ENCODE measurements at places on chromosomes 12 and 14. TPM values are rescaled to one million over a fixed set of nuclear protein-coding genes. Genes with fewer than 3 reads are reported as not detected.

- DNase-seq, result no peak
Observed at GRCh38 chr12:120724720-120725119, 906 bp upstream of the ACADS start.

The LALBA gene
- not detected for polyA plus RNA-seq

DNA sequence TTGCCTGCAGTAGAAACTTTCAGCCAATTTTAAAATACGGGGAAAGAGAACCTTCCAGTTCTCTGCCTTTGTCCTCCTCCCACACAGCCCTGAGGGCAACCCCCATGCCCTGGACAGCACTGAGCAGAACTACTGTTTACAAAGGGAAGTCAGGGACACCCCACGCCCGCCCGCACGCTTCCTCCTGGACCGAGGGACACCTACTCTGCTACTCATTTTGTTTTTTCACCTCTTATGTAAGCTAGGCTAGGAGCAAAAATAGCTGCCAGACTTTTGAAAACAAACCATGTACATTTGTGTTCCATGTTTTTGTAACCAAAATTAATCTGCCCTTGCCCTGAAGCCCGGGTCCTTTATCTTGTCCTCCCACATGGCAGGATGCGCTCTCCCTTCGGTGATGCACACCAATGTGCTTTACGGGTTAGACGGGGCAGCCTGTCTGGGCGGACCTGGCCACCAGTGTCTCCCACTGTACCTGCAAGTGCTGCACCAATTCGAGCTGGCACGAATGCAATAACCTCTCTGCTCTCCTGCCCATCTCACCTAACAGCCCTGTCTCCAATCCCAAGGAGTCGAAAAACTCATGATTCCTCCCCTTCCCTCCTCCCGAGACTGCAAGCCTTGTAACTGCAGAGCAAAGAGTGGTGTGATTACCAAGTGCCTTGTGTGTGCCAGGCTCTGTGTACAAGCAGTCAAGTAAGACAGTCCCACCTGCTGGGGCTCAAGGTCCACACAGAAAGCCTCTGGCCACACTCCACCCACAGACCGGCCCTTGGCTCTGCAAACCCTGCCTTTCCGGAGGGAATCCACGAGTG lies 85.2 kb downstream of the CCDC88C start:
- DNase-seq, result no peak

DNA sequence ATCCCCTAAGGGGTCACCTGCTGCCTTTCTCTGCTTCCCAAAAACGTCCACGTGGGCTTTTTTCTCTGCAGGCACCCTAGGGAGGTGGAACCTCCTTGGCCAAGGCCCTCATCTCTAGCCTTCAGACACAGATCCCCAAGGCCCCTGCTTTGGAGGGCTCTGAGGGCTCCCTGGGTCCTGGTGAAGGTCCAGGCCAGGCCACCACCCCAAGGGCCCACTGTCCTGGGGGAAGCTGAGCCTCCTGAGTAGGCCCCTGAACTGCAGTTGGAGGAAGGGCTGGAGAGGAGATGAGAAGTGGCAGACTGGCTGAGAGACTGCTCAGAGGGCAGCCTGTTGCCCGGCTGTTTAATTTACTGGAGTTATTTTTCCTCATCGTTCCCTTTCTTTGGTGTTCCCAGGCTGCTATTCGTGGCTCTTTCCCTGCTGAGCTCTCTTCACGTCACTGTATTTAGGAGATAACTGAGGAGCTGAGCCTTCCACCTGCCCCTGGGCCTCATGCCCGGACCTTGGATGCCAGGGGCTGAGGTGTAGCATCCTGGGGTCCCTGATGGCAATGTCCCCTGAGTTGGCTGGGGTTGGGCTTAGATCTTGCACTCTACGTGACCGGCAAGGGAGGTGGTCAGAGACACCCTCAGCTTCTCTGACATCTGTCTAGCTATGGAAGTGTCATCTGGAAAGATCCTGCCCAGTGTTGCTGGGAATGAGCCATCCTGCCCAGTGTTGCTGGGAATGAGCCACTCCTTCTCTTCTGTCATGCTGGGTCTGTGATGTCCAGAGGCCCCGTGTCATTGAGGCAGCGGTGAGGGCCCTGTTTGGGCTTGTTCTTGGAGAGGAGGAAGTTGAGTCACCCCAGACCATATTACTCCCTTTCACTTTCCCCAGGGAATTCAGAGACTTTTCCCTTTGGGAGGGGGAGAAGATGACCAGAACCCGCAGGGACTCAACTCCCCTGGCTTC lies 139.8 kb downstream of the TSPAN9 start:
- DNase-seq, result no peak

GRCh38 chr12:127268213-127268612 lies 998.8 kb upstream of the TMEM132C start:
- DNase-seq, result no peak

DNA sequence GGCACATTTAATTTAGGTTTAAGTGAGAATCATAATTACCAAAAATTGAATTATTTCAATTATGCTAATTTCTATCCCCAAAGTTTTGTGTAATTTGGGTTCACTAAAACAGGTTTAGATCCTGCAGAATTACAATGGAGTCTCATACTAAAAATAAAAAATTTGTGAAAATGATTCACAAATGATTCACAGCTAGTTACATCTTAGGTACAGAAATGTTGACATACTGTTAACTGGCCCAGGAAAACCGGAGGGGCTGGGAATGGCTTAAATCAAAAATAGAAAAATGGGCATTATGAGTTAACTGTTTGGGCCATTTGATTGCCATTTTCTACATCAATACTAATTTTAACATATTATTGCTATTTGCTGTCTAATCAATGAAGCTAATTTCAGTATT lies 76.1 kb downstream of the RMST start:
- DNase-seq, result no peak

- DNase-seq, result no peak
Observed at GRCh38 chr12:98421316-98421715, 94.1 kb upstream of the TMPO start.

GRCh38 chr12:75890660-75891059 lies 140.9 kb downstream of the PHLDA1 start:
- DNase-seq, result no peak

The STON2 gene
- 1.7 TPM for polyA plus RNA-seq

The B3GNT4 gene
- 0.11 TPM for polyA plus RNA-seq

Data from heart left ventricle (tissue), 16 donors.